ENCODE measurements at places on chromosomes 6 and 20.
A peak's percentile ranks its signal among the peaks of the same experiment; 100 is the strongest.

DNA sequence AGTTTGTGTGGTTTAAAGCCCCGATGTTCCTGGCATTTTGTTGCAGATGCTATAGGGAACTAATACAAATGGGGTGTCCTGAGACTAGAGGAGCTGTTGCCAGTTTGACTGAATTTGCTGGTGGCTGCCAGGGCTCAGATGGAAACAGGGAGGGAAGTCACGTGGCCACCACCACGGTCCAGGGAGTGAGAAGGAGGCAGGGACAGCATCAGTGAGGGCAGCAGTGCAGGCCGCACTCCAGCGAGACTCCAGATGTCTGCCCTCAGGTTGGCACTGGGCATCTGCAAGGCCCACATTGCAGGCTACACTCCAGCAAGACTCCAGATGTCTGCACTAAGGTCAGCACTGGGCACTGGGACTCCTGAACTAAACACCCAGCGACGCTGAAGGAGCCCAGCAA is 86.2 kb downstream of the RAMACL start:
- no peak for DNase-seq

DNA sequence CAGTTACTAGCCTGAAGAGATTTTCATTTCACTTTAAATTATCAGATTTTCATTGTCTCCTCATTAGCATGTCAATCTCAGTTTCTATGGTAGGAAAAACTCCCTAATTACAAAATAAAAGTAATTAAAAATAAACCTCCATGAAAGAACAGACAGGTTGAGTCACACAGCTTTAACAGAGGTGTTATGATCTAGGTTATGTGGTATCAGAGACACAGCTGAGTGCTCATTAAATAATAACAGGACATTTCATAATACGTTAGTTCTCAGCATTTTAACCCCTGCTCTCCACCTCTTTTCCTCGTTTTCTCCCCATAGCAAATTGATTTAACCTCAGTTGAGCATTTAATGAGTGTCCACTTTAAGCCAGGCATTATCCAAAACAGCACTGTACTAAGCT is 21.9 kb downstream of the TPBG start:
- no peak for DNase-seq

DNA sequence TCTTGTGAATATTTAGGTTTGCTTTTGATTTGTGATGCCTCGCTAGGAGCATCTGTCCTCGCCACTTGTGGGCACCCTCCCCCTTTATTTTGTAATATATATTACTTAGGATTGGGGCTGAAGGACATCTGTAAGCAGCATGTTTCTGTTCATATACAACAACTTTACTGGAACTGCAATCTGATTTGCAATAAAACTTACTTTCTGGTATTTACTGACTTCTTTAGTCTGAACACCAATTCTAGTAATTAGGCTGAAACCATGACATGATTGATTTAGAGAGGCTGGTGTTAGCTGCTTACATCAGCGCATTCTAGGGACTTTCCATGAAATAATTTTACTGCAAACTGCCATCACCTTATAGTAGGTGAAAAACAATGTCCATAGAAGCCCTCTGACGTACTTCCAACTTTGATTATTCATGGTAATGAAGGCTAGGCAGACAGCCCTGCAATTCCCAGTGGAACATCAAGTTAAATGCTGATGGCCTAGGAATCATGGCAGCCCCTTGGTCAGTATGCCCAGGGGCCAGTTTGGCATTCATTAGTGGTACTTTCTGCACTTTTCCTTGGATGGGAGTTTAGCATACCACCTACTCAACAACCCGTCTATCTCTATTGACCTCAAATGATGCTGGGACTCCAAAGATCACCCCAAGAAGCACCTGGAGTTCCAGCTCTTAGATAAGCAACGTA is 132.9 kb upstream of the MCHR2 start:
- DNase-seq = no peak

GRCh38 chr6:97885325-97885724 is 602.3 kb upstream of the MMS22L start:
- DNase-seq = no peak

GRCh38 chr6:170147832-170148708 is 142.8 kb downstream of the DLL1 start:
- no peak for DNase-seq

GRCh38 chr6:155171109-155171746 is 92.6 kb upstream of the CLDN20 start:
- peak; percentile 78 for DNase-seq

- DNase-seq = no peak
These were observed 21.9 kb upstream of the SGK2 start for GRCh38 chr20:43536817-43537440.

GRCh38 chr6:44582930-44583329 is 195.4 kb downstream of the CDC5L start:
- DNase-seq = no peak

DNA sequence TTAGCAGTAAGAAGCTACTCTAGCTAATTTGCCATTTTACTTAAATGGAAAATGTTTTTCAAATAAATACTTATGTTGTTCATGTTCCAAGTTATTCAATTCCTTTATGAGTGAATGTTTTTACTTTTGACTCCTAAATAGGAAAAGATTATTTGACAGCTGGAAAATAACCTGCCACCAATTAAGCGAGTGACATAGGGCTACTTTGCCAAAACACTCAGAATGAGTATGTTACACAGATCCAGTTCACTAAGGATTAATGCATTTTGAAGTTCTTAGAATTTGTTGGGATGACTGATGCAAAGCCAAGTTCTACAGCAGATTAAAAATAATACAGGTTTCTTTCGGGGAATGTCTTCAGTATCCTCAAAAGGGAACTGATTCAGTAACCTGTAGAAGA is 144.4 kb downstream of the ADGRG6 start:
- no peak for DNase-seq

- no peak for DNase-seq
These were observed 4.7 kb downstream of the ZMYND8 start for GRCh38 chr20:47351643-47352331.

DNA sequence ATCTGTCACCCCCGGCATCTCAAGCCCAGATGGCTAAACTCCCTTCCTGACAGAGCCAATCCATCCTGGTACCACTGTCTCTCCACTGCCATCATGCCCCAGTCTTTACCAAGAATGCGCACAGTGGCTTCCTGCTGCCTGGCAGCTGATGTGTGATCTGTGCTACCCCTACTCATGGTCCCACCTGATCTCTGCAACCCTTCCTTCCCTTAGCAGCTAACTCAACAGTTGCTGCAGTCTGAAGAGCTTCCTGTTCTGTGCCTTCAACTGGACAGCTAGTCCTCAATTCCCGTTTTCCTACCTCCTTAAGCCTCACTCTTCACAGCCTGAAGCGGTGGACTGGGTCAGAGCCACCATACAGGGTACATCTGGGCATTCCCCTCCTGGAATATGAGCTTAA is 7.6 kb upstream of the FAM83C start:
- DNase-seq = no peak

DNA sequence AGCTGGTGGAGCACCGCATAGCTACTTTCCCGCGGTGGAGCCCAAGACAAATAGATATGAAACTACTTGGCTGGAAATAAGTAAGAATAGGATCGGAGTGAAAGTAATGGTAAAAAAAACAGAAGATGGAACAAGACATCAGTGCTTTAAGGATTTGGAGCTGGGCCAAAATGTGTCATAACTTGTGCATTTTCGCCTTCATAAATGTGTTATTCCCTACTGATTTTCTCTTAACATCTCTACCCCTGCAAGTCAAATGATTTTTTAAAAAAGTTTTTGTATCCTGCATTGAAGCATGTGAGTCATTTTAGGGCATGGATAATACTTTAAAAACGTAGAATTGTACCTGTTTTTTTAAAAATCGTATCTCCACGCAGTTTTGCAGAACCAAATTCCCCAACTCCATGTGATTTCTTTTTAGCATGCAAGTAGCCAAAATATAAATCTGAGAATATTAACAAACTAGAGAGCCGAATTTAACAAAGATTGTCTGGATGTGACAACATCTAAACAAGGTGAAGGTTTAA is 882 bp upstream of the FAM184A start:
- DNase-seq = no peak

- DNase-seq = peak; percentile 59
These were observed 127.9 kb upstream of the NAA20 start for GRCh38 chr20:19889011-19889953.

GRCh38 chr6:149327638-149328037 is 10.1 kb downstream of the TAB2 start:
- DNase-seq = no peak

DNA sequence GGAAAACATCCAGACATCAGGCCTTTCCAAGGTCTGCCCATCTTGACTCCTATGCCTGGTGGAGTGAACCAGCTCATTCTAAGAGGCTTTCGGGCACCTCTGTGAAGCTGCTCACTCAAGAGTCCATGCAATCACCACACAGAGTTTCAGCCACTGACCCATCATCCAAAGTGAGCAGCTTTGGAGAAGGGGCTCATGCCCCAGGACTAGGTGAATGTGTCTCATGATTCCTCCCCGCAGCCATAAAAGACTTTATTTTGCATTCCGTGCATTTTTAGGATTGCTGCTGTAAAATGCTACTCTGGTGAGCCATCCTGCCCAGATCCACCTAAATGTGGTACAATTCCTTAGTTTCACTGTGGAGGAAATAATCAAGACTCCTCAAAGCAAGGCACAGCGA is 44.5 kb upstream of the EZR start:
- no peak for DNase-seq

- DNase-seq = no peak
These were observed 142.9 kb downstream of the ADGRB3 start for GRCh38 chr6:68777956-68778355.

DNA sequence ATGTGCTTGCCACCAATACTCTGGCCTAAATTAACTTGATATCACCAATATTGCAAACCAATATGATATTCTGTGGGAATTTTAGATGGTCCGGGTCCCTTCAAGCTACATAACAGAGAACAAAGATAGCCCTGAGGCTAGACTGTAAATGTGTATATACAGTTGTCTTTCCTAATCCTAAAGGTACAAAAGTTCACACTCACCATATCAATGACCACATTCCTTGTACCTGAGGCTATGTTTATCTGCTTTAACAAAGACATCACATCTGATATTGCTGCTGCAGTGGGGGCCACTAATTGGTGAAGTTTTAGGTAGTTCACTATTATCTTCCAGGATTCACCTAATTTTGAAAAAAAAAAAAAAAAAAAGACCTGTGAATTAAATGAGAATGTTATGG is 38.6 kb upstream of the VGLL2 start:
- no peak for DNase-seq

- DNase-seq = no peak
These were observed 87.0 kb upstream of the RNF24 start for GRCh38 chr20:4102381-4102780.

- no peak for DNase-seq
These were observed 317.6 kb downstream of the PRKN start for GRCh38 chr6:162409741-162410691.

DNA sequence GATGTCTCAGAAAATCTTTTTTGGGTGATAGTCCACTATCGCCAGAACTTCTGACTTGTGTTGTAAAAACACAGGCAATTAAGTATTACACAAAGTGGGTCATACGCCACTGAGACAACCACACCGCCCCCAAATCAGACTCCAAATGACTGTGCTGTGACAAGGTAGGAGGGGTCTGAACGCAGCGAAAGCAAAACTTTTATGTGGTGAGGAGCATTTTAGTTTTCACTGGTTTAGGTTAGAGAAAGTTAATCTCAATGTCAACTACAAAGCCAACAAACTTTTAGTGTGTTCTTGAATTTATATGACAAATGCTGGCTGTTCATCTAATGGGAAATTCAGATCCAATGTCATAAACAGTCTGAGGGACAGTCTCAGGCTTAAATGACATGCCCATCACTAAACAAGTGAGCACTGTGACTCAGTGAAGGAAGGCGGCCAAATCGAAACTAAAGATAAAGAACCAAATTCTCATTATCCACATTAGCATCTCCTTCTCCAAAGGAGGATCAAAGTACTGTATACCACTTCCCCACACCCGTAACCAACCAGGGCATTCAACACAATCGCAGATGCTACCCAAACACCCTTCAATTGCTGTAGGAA is 186.7 kb downstream of the GJA10 start:
- no peak for DNase-seq

GRCh38 chr6:148827416-148828045 is 80.7 kb downstream of the UST start:
- DNase-seq = no peak

DNA sequence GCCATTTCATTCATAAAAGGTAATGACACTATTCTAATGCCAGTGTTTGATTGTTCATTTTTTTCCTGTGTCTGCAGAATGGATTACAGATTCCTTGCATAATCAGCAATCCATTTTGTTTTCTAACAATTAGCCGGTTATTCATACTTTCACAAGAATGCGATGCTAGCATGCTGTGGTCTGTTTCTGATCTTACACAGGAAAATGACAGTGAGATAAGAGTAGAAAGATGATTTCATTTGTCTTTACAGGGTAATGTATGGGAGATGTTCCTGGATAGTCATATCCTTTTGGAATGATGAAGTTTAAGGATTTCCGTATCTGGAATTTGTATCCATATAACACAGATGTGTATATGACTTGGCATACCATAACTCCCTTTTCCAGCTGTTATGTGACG is 207.3 kb downstream of the FARS2 start:
- no peak for DNase-seq

DNA sequence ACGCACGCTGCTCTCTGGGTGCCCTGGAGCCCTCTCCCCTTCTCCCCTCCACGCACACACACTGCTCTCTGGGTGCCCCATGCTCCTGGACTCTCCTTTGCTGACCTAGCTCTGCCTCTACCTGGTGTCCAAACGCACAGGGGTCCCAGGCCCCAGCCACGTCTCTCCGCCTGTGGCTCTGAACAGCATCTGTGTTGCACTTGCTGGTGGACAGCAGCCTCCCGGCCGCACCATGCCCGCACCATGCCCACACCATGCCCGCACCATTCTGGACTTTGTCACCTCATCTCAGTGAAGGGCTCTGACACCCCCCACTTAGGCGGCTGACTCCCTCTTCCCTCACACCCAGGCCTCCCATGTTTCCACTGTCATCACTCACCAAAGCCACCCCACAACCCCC is 21.8 kb downstream of the TCFL5 start:
- no peak for DNase-seq
